ENCODE measurements at places on chromosomes 7 and 10. TPM values are rescaled to one million over a fixed set of nuclear protein-coding genes. Genes with fewer than 3 reads are reported as not detected.

DNA sequence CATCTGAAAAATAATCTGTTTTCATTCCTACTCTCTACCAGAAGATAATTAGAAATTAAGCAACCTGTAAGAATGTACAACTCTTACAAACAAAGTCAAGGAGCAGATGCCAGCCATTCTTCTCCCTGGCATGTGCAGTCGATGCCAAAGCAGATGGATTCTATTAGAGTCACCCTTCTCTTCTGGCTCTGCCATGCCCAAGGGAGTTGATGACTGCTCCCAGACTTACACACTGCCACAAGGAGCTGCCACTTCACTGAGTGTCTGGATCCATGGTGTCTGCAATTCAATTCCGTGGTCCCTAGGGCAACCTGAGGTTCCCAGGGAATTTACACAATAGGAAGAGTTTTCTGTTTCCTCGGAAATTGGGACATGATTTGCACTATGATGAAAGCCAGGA is 89.1 kb upstream of the IFRD1 start:
- no peak for DNase-seq

- no peak for DNase-seq
Measured at GRCh38 chr10:89425000-89425399, 10.6 kb downstream of the IFIT5 start.

OR2A1 gene
- total RNA-seq = 0.10 TPM

- DNase-seq = peak; percentile 15
Measured at GRCh38 chr10:72275351-72276012, 1.8 kb downstream of the DDIT4 start.

- no peak for DNase-seq
Measured at GRCh38 chr10:1159131-1160061, 103.2 kb downstream of the WDR37 start.

ACTL6B gene
- total RNA-seq = not detected

TES gene
- 42.4 TPM for total RNA-seq

DNA sequence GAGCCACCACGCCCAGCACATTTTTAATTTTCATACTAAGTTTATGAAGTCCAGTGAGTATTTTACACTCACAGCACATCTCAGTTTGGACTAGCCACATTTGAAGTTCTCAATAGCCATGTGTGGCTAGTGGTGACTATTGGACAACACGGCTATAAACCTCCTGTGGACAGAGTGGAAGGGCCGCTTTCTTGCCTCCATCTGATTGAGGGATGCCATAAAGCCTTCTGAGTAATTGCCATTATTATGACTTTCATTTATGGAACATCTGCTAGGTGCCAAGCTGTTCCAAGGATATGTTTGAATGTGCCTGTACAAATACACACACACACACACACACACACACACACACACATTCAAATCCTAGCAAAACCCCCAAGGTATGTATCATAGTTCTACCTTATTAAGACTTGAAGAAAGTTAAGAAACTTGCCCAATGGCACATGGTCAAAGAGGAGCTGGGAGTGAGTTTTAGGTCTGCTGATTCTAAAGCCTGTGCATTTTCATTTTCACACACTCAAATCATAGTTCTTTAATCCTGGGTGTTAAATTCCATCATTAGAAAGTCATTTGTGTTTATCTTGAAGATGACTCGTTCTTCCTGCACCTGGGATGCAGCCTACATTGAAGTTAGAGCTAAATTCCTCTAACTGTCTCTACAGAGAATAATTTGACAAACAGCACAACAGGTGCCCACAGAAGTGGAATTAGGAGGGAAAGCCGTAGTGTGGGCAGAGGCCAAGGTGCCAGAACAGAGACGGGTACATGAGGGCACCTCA is 143.3 kb downstream of the PKD1L1 start:
- DNase-seq = no peak

GRCh38 chr7:36958111-36958733 is 233.9 kb upstream of the AOAH start:
- no peak for DNase-seq
